ENCODE measurements at places on chromosomes 3 and 15.

- DNase-seq = no peak
Observed at GRCh38 chr3:151687076-151687475, 46.7 kb upstream of the AADACL2 start.

DNA sequence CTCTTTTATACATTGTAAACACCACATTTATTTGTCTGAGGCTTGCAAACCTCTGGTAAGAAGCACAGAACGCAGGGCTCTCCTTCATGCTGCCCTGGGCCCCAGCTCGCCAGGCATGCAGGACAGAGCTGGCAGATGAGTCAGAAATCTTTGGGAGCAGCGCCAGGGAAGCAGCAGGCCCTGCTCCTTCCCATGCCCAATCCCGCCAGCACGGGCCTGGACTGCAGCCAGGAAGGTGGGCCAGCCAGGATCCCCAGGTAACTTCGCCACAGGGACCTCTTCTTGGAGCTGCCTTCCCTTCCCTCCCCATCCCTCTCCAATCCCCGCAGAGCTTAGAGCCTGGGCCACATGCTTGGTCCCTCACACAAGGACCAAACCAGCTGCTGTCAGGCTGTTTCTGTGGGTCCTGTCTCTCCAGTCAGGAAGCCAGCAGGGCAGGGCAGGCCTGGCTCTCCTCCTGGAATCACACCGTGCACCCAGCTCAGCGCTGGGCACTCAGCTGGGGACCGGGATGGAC is 8.8 kb downstream of the STOML1 start:
- peak; percentile 65 for DNase-seq

DNA sequence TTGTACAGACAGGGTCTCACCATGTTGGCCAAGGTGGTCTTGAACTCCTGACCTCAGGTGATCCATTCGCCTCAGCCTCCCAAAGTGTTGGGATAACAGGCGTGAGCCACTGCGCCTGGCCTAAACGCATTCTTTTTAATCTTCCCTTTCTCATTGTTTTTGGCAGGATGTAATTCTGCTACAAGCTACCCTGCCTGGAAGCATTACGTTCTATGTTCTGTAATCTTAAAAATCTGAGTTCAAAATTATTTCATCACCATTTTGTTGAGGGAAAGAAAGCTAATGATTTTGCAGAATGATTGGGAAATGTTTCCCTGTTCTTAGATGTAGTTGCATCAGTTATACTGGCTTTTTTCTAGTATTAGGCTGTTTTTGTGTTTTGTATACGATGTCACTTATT is 71.5 kb downstream of the RGMA start:
- no peak for DNase-seq

- DNase-seq = no peak
Observed at GRCh38 chr3:143479727-143480126, 360.2 kb downstream of the CHST2 start.

DNA sequence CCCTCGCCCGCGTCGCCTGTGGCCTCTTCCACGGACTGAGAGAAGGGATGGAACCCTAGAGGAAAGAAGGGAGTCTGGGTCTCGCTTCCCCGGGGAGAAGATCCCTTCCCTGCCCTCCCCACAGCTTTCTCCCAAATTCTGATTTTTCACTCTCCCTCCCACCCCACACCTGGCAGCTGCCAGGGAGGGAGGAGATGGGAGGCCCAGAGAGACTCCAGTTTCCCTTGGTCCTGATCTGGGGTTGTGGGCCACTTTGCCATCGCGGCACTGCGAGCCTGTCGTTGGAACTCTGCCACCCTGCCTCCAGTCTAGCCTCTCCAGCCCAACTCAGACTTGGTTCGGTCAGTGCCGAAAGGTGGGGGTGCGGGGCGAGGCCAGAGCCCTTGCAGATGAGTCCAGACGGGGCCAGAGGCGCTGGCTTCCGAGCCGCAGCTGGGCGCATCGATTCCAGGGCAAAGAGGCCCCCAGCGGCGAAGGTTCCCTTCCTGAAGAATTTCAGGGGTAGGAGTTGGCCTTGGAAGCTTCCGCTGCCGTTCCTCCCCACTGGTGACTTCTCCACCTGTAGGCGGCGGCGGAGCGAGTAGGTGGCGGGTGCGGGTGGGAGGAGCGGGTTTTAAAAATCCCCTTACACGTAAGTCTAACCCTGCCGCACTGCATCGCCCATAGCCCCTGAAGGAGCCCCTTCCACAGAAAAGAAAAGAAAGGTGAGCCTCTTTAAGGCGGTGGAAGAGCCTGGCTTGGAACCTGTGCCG is 5.2 kb downstream of the WNT5A start:
- peak; percentile 51 for DNase-seq

GRCh38 chr3:124919756-124920155 is 14.8 kb downstream of the MUC13 start:
- no peak for DNase-seq

DNA sequence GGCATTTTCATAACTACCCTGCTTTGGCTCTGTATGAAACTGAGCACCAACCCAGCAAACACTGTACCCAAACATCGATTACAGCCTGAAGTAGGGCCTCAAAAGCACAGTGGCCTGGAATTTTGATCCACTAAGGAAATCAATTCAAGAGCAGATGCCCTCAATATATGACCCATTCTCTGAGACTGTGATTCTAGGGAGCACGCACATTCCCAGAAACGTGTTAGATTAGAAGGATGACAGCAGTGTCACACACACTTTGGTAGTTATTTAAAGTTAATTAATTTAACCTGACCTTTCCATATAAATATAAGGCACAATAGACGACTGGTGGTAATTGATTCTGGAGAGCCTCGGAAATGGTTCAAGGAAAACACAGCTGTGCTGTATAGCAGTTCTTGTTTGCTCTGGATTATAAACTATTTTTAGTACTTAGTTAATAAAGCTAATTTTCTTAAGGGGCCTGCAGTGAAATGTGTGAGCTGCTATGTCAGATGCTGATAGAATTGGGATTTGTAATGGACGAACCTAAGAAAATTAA is 126.3 kb upstream of the ZNF385D start:
- DNase-seq = no peak

DNA sequence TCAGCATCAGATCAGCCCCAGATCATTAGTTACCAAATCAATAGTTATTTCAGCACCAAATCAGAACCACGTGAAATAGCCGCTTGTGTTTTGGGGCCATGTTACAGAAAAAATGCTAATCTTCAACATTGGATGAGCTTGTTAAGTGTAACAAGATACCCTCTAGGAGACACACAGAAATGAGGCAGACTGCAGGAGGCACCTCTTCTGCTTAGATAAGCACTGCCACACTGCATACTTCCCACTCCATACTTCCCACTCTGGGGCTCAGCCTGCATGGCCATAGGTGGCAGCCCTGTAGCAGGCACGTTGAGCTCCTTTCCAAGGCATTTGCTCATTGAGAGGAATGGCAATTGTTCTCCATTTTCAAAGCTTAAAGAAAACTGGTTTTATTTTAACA is 73.3 kb downstream of the CHCHD6 start:
- DNase-seq = no peak

DNA sequence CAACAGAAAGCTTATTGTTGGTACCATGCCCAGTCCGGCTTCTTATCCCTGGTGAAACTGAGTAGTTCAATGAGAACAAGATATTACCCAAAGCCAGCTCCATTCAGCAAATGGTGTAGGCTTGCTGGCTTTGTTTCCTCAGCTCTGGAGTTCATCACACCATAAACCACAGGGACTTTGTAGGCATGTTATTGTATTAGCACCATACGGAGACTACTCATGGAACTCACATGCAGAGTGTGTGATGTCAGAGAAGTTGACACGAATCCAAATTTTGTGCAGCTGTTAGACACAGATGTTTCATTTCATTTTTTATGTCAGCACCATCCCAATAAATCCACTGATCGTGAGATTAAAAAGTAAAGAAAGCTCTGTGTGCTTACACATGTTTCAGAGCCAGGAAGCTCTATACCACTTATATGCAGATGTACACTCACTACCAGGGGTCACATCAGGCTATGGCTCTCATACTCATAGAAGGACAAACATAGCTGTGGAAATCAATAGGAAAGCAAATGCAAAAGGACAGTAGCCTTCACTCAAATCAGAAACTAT is 63.4 kb upstream of the LEKR1 start:
- DNase-seq = no peak

- no peak for DNase-seq
Observed at GRCh38 chr3:113468539-113468938, 27.2 kb upstream of the CFAP44 start.

DNA sequence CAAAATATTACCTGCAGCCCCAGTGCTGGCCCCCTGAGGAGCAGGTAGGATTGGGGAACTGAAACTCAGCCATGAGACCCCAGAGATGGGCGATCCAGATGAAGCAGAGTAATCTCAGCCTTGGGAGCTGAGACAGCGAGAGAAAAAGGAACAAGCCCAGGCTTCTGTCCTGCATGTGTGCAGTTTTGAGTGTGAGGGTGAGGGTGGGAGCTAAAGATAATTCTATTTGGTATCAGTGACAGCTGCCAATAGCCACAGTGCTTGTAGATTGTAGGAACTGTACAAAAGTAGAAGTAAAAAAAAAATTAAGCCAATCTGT is 5.9 kb downstream of the ATP8B4 start:
- no peak for DNase-seq

GRCh38 chr15:98881526-98882520 is 125.8 kb downstream of the PGPEP1L start:
- DNase-seq = no peak

GRCh38 chr3:22364851-22365250 is 613.8 kb upstream of the ZNF385D start:
- DNase-seq = no peak

GRCh38 chr3:61980041-61980440 is 393.3 kb downstream of the FEZF2 start:
- no peak for DNase-seq

DNA sequence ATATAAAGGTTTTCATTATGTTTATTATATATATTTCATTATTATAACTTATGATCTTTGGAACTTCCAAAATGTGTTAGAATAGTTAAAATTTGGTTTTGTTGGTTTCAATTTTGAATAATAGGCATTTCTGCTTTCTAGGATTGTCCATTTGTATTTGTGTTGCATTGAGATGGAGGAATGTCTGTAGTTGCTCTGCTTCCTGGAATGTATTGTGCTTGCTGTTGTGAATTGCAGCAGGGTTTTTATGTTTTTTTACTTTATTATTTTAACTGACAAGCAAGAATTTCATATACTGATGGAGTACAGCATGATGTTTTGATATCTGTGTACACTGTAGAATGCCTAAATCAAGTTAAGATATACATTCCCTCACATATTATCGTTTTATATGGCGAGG is 247.4 kb downstream of the XXYLT1 start:
- DNase-seq = no peak

- DNase-seq = no peak
Observed at GRCh38 chr3:123369085-123369484, 79.8 kb downstream of the ADCY5 start.

- DNase-seq = no peak
Observed at GRCh38 chr3:135237371-135238143, 442.5 kb downstream of the EPHB1 start.

DNA sequence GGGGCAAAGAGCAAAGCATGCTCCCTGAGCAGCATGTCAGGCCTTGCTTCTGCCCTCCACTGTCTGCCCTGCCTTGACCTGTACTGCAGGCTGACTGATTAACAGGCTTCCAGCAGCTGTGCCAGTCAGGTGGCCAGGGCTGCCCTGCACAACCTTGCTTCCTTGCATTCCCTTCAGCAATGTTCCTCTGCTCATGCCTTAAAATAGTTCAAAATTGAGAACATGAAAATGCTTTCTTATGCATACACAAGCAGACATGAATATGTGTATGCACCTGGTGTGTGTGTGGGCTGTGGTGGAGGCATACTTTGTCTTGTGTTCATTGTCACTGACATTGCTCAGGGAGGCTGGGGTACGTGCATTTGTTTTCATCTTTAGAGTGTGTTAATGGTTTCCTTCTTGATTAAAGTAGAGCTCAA is 1.2 kb upstream of the SLC22A13 start:
- no peak for DNase-seq

DNA sequence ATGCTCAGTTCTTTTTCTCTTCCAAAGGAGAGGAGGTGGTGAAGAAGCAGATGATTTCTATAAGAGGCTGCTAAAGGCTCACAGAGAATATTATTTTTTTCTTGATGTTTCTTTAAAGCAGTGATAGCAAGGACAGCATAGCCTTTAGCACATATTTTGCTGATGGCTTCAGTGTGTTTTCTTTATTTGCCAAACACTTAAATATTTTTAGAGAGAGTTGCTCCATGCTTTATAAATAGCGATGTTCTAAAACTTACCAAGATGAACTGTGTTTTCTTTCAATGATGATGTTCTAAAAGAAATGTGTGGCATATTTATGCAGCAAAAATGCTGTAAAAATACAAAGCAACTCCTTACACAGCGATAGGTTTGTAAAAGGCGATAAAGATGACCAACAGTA is 11.8 kb upstream of the KCNAB1 start:
- DNase-seq = no peak

DNA sequence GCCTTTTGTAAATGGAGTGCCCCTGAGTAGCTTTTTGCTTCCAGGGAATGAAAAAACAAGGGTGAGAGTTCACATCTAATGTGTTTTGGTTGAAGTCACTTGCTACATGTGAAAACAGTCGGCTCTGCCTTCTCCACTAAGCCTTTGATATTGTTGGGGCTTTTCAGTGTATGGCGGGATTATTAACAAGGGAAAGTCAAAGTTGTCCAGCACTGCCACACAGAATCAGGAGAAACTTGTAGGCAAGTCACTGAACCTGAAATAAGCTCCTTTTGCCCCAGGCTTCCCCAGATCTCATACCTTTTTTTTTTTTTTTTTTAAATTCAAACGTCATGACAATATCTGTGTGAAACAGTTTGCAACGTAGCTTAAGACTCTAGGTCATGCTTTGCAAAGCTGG is 248.0 kb downstream of the FEZF2 start:
- DNase-seq = no peak

DNA sequence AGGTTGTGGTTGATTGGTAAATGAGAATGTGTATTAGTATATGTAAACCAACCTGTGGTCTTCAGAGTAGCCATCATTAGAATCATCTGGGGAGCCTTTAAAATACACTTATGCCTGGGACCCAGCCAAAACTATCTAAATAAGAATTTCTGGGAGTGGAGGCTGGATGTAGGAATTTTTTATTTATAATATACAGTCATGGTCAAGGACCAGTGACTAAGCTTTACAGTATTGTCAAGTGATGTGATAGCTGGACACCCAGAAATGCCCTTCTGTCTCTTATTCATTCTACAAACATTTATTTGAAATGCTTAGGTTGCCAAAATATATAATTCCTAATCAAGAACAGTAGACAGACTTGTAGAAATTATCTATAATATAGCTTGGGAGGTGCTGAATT is 132.2 kb downstream of the MBNL1 start:
- no peak for DNase-seq
